Naive B cell (primary cell): ENCODE measurements at places on chromosomes 6 and 20. TPM values are rescaled to one million over a fixed set of nuclear protein-coding genes. Genes with fewer than 3 reads are reported as not detected.

- H3K36me3 ChIP-seq: no peaks in the 10 kb centered on the region
- H3K4me3 ChIP-seq: no peak overlapping the region
- DNase-seq: no peak
- H3K27ac ChIP-seq: no peak overlapping the region
- peaks cover 10% of the 10 kb centered on the region for H3K4me1 ChIP-seq
- H3K27me3 ChIP-seq: no peaks in the 10 kb centered on the region
Observed at GRCh38 chr6:129500958-129501739, 208.8 kb downstream of the ARHGAP18 start.

DNA sequence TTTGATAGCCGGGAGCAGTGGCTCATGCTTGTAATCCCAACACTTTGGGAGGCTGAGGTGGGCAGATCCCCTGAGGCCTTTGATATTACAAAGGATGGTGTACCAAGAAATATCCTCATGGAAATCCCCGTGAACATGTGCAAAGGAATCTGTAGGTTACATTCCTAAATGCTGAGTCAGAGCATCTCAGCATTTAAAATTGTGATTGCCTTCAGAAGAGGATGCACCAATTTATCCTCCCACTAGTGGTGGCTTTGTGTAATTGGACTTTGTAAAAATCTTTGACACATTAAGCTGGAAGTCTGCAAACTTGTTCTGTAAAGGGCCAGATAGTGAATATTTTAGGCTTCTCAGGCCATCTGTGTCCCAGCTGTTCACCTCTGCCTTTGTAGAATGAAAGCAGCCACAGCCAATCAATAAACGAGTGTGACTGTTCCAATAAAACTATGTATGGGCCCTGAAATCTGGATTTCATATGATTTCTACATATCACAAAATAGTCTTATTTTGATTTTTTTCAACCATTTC is 11.8 kb downstream of the TMEM14B start:
- H3K27ac ChIP-seq: no peak overlapping the region
- H3K4me3 ChIP-seq: no peak overlapping the region
- no peaks in the 10 kb centered on the region for H3K36me3 ChIP-seq
- DNase-seq: peak; percentile 4
- peaks cover 8% of the 10 kb centered on the region for H3K4me1 ChIP-seq
- no peaks in the 10 kb centered on the region for H3K27me3 ChIP-seq

- H3K36me3 ChIP-seq: no peaks in the 10 kb centered on the region
- peaks cover 17% of the 10 kb centered on the region for H3K27me3 ChIP-seq
- H3K4me1 ChIP-seq: no peaks in the 10 kb centered on the region
- no peak overlapping the region for H3K4me3 ChIP-seq
Observed at GRCh38 chr6:25842526-25842925, 10.7 kb upstream of the SLC17A1 start.

DNA sequence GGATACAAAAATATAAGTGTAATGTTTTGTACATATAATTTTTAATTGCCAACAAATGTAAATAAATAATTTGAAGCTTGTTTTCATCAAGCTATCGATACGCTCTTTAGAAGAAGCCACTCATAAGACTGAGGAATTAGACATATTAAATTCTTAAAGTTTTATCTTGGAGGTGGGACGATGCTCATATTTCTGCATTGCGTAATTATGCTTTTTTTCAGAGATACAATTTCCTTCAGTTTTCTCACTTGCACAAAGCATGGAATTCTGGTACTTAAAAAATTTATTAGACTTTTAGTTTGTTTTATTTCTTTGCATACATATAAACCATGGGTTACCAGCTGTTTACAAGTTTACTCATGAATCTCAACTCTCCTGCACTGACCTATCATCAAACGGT is 980.0 kb downstream of the EYS start:
- H3K36me3 ChIP-seq: no peaks in the 10 kb centered on the region
- no peak for DNase-seq
- H3K4me3 ChIP-seq: no peak overlapping the region

DNA sequence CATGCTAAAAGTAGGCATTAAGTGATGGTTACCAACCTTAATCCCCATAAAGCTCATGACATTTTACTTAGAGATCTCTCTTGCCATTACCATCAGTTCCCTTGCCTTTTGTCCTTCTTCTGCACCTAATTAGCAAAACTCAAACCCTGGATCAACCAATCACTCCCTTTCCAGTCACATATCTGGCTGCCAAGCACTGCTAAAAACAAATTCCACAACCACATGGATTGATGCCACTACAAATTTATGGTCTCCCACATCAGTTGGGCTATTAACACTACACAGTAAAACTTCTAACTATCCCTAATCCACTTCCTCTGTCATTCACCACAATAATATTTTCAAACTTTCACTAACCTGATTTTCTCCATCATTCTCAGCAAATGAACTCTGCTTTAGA is 54.3 kb upstream of the RNF146 start:
- peaks cover 33% of the 10 kb centered on the region for H3K27me3 ChIP-seq
- no peak for DNase-seq
- no peak overlapping the region for H3K4me3 ChIP-seq
- no peaks in the 10 kb centered on the region for H3K36me3 ChIP-seq
- no peaks in the 10 kb centered on the region for H3K4me1 ChIP-seq
- H3K27ac ChIP-seq: no peak overlapping the region

DNA sequence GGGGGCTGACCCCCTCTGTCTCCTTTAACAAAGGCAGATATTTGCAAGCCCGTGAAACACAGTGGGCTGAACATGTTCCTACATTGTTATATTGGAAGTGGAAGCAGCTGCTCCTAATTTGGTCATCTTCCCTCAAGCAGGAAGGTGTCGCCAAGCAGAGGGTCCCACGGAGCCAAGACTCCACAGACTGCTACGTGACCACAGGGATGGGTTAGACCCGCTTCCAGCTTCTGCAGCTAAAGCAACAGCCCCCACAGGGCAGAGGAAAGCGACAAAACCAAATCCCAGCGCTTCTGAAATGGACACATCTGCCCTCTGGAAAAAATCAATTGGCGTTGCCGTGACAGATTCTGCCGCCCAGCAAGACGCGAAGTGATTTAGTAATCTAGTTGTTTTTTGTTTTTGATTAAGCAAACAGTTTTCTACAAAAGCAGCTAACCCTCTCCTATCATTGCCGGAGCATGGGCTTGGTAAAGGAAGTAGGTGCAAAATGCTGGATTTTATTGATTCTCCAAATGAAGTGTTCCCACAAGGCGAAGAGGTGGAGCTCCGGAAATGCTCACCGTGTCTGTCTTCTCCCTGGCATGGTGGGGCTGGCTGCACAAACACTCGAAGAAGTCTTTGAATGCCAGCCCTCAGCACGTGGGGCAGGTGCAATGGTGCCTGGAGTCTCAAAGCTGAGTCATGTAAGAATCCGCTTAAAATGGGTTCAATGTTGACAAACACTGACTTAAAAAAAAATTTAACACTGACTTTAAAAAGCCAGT is 79.4 kb upstream of the FRMD1 start:
- no peak overlapping the region for H3K4me3 ChIP-seq
- no peaks in the 10 kb centered on the region for H3K36me3 ChIP-seq
- no peaks in the 10 kb centered on the region for H3K27me3 ChIP-seq
- no peak overlapping the region for H3K27ac ChIP-seq

- no peak for DNase-seq
- H3K27me3 ChIP-seq: no peaks in the 10 kb centered on the region
- H3K4me1 ChIP-seq: peaks cover 3% of the 10 kb centered on the region
- no peak overlapping the region for H3K4me3 ChIP-seq
- no peak overlapping the region for H3K27ac ChIP-seq
Observed at GRCh38 chr6:7268362-7268761, 44.6 kb downstream of the SSR1 start.

DNA sequence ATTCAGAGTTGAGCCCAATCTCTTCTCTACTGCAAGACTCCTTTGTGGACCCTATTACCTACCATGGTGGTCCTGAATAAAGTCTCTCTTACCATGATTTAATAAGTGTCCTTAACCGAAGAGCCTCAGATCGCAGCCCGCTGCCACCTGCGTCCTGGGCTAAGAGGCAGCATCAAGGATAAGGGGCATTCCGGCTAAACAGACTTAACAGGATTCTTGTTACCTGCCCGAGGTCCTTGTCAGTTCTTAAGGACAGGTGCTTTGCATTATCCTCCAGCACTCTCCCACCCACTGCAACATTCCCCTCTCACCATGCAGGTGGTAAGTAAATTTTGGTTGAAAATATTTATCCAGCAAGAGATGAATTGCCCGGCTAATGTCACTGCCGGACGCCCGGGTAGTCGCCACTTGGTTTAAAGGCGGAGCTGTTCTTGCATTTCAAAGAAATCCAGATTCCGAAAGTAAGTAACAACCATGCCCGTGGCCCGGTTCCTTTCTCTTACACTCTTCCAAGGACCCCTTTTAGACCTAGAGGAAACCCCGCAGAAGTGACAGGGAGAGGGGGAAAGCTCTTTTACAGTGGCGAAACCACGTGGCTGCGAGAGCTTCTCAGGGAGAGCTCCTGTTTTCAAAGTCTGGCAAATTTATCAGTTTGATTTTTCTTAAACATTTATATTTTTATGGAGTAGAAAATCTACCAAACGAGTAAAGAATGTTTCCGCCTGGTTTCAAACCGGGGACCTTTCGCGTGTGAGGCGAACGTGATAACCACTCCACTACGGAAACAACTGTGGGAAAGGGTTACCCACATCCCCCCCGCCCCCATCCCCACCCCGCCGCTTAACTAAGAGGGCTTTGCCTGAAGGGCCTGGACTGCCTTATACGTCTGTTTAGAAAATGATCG is 41.9 kb upstream of the PRSS16 start:
- H3K4me3 ChIP-seq: no peak overlapping the region
- no peaks in the 10 kb centered on the region for H3K4me1 ChIP-seq
- peaks cover 64% of the 10 kb centered on the region for H3K27me3 ChIP-seq

DNA sequence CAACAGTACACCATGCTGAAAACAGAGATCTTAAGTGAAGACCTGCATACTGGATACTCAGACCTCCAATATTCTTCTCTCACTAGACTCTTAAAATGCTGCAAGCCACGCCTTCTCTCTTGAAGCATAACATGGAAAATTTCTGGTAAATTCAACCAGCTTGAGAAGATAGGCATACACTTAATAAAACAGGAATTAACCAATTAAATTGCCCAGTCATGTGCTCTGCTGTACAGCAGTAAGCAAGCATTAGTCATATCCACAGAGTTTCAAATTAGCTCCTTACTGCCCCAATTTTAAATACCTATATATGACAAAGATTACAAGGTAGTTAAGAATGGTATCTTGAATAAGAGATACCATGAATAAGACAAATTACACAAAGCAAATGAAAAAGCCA is 53.8 kb downstream of the C6orf58 start:
- no peak overlapping the region for H3K27ac ChIP-seq
- no peaks in the 10 kb centered on the region for H3K4me1 ChIP-seq
- H3K27me3 ChIP-seq: peaks cover 11% of the 10 kb centered on the region
- DNase-seq: no peak

- no peaks in the 10 kb centered on the region for H3K36me3 ChIP-seq
- no peaks in the 10 kb centered on the region for H3K4me1 ChIP-seq
- no peaks in the 10 kb centered on the region for H3K27me3 ChIP-seq
- no peak overlapping the region for H3K27ac ChIP-seq
- no peak overlapping the region for H3K4me3 ChIP-seq
Observed at GRCh38 chr20:61766921-61767610, 298.6 kb downstream of the TAF4 start.

DNA sequence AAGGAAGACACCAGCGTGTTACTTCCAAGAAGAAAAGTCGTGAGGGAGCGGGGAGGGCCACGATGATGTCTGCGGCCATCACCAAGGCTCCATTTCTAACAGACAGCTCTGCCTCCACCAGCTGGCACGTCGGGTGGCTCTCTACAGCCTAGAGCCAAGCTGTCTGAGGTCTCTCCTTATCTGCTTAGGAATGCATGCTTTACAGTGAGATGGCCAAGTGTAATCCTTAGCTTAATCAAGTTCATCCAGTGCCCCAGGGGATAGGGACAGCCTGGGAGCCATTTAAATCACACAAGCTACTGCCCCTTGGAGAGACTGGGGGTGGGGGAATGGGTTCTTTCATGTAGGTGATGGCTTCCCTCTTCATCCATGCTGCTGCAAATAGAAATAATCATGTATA is 213.8 kb upstream of the CST7 start:
- peak overlapping the region; percentile 37 for H3K4me3 ChIP-seq
- H3K4me1 ChIP-seq: peaks cover 16% of the 10 kb centered on the region
- H3K27me3 ChIP-seq: no peaks in the 10 kb centered on the region
- H3K27ac ChIP-seq: no peak overlapping the region

GRCh38 chr6:84777888-84778287 is 13.5 kb upstream of the TBX18 start:
- no peak overlapping the region for H3K27ac ChIP-seq
- no peaks in the 10 kb centered on the region for H3K36me3 ChIP-seq
- H3K4me1 ChIP-seq: peaks cover 4% of the 10 kb centered on the region

GRCh38 chr20:52804497-52805295 is 167.5 kb upstream of the TSHZ2 start:
- H3K27me3 ChIP-seq: peaks cover 28% of the 10 kb centered on the region
- H3K4me3 ChIP-seq: no peak overlapping the region
- no peak for DNase-seq
- no peaks in the 10 kb centered on the region for H3K36me3 ChIP-seq
- no peak overlapping the region for H3K27ac ChIP-seq
- no peaks in the 10 kb centered on the region for H3K4me1 ChIP-seq

- peak overlapping the region; percentile 90 for H3K27ac ChIP-seq
- no peak overlapping the region for H3K4me3 ChIP-seq
- no peaks in the 10 kb centered on the region for H3K4me1 ChIP-seq
- H3K36me3 ChIP-seq: peaks cover 43% of the 10 kb centered on the region
Observed at GRCh38 chr6:160077024-160077423, 44.6 kb upstream of the SLC22A1 start.

DNA sequence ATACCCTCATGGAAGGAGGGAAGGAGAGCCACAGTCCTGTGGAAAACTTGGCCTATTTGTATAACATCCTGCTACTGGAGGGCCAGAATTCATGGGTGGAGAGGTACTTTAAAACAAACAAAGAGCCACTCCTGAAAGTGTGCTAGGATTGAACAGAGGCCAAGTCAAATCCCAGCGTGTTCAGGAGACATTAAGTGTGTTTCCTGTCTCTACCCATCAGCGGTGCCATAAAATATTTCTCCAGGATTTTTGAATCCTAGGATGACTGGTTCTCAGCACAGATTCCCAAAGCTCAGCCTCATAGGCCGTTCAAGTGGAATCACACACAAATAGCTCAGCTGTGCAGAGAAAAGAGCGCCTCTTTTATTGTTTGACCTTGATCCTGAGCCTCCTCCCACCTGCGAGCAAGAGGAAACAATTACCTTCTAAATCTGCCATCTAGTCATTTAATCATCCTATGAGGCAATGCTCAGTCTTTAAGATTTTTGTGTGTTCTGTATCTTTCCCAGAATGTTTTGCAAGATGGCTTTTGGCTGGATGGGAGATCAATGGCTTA is 31.8 kb upstream of the RALGAPA2 start:
- peaks cover 7% of the 10 kb centered on the region for H3K36me3 ChIP-seq
- no peak overlapping the region for H3K4me3 ChIP-seq
- H3K27me3 ChIP-seq: peaks cover 6% of the 10 kb centered on the region
- H3K4me1 ChIP-seq: peaks cover 9% of the 10 kb centered on the region
- H3K27ac ChIP-seq: no peak overlapping the region

GRCh38 chr6:15327271-15327670 is 81.4 kb downstream of the JARID2 start:
- H3K4me1 ChIP-seq: peaks cover 68% of the 10 kb centered on the region
- DNase-seq: peak; percentile 39
- no peaks in the 10 kb centered on the region for H3K27me3 ChIP-seq
- H3K36me3 ChIP-seq: no peaks in the 10 kb centered on the region
- H3K4me3 ChIP-seq: peak overlapping the region; percentile 36

GRCh38 chr6:138815797-138816528 is 20.1 kb downstream of the ECT2L start:
- peak; percentile 16 for DNase-seq
- peaks cover 17% of the 10 kb centered on the region for H3K4me1 ChIP-seq
- no peak overlapping the region for H3K27ac ChIP-seq
- no peak overlapping the region for H3K4me3 ChIP-seq
- H3K27me3 ChIP-seq: no peaks in the 10 kb centered on the region
- H3K36me3 ChIP-seq: no peaks in the 10 kb centered on the region

Gene ADGRF4
- not detected for polyA plus RNA-seq

Gene GSTA2
- polyA plus RNA-seq: not detected

Gene TREM2
- polyA plus RNA-seq: not detected

Gene ZC2HC1B
- polyA plus RNA-seq: not detected

Gene BHLHE23
- polyA plus RNA-seq: not detected

Gene PRR18
- polyA plus RNA-seq: not detected

Gene SLPI
- polyA plus RNA-seq: 0.63 TPM

Gene MAP7
- polyA plus RNA-seq: 0.19 TPM
